ENCODE measurements at places on chromosomes 13 and 19. TPM values are rescaled to one million over a fixed set of nuclear protein-coding genes. Genes with fewer than 3 reads are reported as not detected.

DNA sequence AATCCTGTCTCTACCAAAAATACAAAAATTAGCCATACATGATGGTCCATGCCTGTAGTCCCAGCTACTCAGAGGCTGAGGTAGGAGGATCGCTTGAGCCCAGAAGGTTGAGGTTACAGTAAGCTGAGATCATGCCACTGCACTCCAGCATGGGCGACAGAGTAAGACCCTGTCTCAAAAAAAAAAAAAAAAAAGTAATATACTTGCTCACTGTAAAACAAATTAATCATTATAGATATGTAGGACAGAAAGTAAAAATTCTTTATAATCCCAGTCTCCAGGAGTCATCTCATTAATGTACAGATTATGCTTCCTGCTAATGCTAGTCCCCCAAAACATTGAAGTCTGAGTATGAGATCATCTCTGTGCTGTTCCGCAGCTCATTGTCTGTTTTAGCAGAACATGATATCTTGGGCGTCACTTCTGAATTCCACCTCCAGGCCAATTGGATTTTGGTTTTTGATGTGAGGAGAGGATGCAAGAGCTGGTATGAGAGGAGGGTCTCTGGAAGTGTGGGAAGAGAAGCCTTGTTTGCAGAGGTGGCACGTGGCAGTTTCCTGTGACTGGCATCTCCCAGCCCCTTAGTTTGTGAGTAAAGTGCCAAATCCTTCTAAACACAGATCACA is 75.4 kb upstream of the NPAS1 start:
- no peak for DNase-seq

DNA sequence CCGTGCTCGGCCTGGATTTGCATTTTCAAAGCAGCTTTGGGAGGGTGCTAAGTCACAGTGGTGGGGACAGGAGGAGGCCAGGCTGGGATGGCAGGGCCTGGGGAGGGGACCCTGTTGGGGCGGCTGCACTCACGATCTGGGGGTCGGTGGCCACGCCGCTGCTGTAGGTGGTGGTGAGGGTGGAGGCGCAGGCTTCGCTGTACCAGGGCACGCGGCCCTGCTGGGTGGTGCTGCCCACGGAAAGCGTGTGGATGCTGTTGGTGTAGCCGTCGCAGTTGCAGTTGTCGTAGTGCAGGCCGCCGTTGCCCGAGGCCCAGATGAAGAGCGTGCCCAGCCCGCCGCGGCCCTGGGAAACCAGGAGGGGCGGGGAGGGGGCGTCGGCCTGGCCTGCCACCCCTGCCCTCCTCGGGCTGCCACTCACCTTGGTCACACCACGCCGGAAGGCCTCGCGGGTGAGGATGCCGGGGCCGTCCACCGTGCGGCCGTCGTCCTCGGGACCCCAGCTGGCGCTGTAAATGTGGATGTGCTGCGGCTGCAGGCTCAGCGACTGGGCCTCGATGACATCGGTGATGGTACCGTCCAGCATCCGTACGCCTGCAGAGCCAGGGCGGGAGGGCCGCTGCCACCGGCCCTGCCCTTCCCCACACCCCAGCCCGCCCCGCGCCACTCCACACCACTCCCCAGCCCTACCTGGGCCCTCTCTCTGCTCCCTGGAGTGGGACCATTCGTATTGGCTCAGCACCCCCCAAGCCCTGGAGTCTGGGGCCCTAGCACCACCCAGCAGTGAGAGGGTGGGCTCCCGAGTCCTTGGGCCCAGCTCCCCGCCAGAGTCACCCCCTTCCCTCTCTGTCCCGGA is 3.2 kb downstream of the PCSK4 start:
- no peak for DNase-seq

The CDKN2D gene
- 6.1 TPM for total RNA-seq

The KLK11 gene
- total RNA-seq, result not detected

GRCh38 chr13:55439450-55439849 is 1701.3 kb upstream of the PRR20A start:
- no peak for DNase-seq

- DNase-seq, result no peak
Measured at GRCh38 chr19:17807731-17808316, 12.9 kb downstream of the B3GNT3 start.

The HS6ST3 gene
- 1.1 TPM for total RNA-seq

DNA sequence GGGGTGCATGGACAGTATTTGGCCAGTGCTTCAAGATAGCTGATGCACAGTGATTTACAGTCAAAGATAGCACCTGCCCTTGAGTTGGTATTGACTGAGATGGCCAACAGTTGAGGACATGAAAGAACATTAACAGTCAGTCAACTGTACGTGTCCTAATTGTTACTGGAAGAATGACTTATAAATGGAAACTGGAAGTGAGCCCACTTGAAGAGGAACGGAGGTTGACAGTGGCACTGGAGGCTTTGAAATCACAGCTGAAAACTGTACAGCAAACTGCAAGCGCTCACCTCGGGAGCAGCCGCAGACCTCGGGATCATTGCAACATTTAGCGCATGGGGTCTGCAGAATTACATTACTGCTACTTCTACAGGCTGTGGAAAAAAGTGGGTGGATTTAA is 77.1 kb downstream of the GGACT start:
- no peak for DNase-seq

DNA sequence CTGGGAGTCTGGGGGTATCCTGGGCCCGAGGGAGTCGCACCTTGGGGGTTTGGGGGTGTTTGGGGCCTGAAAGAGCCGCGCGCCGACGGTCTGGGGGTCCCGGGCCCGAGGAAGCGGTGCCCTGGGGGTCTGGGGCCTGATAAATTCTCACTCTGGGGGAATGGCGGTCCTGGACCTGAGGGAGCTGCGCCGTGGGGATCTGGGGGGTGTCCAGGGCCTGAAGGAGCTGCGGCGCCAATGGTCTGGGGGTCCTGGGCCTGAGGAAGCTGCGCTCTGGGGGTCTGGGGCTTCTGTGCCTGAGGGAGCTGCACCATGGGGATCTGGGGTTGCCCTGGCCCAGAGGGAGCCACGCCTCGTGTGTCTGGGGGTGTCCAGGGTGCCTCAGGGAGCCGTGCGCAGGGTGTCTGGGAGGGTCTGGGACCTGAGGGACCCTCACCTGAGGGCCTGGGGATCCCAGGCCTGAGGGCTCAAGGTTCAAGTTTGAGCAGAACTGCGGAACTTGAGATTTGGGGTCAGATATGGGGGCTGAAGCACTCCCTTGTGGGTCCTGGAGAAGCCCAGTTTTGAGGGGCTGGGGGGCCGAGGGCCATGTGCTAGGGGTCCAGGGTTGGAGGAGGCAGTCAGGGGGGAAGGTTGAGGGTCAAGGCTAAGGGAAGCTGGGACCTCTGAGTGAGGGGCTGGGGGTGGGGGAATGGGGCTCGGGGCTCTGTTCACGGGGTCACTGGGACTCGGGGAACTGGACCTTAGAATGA is 1.1 kb downstream of the HDGFL2 start:
- DNase-seq, result peak; percentile 49

DNA sequence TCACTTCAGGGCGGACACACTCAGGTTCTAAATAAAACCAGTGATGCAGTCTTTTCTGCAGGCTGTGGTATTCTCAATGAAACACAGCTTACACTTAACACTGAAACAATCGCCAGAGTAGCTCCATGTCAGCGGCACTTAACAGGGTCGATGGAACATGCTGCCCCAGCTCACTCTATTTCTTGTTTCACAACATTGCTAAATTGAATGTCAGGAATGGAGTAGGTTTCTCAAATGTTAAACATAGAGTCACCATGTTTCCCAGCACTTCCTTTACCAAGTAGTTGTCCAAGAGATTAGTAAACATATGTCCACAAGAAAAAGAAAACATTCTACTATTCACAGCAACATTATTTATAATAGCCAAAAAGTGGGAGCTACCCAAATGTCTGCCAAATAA is 306.9 kb downstream of the SLITRK6 start:
- no peak for DNase-seq

The PRR12 gene
- total RNA-seq, result 19.9 TPM

GRCh38 chr13:101065329-101065728 is 351.0 kb downstream of the NALCN start:
- no peak for DNase-seq

DNA sequence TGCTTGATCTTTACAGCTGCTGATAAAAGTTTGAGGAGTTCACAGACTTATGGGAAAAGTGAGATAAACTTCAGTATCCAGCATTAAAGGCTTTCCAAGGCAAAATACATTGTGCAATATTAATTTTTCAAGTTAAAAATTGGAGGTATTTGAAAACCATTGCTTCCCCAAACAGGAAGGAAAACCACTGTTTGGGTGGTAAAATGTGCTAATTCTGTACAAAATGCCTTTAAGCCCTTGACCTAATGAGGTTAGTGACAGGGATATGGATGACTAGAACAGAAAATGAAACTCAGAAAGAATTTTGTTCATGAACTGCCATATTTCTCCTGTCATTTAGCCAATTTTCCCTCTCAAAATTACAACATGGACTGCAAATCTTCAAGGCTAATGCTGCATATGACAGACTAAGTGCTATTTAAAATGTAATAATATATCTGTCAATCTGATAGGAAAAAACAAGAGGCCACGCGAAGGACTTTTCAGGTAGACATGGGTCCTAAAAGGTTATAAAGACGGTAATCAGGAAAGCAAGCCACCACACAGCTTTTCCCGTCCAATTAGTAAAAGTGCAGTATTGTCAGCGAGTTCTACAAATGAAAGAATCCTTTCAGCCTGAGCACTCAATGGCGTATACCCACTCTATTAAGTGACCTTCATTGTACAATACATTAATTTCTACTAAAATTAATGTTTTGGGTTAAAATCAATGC is 212.8 kb downstream of the ENOX1 start:
- DNase-seq, result no peak
